IPS DF 6.9 (cell line): ENCODE measurements at places on chromosomes 11 and 22.

DNA sequence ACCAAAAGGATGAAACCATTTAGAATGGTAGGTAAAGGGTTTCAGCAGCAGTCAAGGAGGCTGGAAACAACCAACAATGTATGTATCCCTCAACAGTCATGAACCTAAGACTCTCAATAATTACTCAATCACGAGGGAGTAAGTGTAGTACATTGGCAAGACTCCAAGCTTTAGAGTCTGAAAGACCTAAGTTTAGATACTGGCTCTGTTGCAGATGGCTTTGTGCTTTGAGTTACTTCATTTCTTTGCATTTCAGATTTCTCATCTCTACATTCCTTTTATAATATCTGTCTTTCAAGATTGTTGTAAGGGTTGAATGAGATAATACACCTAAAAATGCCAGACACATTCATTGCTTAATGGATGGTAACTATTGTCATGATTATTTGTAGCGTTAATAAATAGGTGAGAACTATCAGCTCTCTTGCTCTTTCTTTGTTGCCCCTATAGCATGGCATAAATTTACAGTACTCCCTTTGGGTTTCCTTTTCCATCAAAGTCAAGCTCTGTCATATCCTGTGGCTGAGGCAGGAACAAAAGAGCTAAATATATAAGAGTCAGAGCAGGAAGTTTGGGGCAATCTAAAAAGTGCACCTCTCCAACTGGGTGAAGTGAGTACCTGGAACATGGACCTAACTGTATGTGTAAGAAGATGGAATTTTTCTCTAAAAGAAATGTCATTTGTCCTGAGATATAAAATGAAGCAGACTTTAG is 228.2 kb upstream of the ZC3H12C start:
- no peak for DNase-seq

- DNase-seq = no peak
Measured at GRCh38 chr22:38226853-38227649, 25.3 kb downstream of the MAFF start.

DNA sequence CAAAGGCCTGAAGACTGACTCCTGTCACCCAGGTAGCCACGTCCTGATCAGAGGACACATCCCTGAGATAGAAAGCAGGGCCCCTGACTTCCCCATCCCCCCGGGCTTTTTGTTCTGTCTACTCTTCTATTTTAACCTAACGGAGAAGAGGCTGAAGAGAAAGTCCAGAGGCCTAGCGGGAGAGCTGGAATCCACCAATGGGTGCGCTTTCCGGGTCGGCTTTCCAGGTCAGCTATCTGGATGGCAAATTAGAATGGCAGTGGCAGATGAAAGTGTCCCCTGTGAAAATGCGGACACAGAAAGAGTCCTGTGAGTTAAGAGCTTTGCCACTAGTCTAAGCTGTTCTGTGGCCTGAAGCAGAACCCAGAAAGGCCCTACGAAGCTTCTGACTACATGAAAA is 13.1 kb upstream of the SERPING1 start:
- DNase-seq = no peak

DNA sequence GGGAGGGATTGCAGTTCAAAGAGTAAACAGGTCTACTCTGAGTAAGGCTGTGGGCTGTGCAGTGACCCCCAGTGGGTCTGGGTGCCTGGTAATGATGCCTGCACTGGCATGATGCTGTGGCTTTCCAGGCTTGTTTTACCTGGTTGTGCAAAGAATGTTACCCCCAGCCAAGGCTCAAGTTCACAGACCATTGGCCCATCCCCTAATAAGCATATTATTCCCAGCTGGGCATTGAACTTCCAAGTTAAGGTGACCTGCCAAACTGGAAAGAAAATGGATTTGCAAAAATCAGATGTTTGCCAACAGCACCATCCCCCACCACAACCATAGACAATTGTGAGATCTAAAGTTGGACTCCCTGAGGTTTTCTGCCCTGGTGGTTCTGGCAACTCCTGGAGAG is 7.9 kb upstream of the EHF start:
- no peak for DNase-seq

GRCh38 chr11:14114786-14115185 is 152.3 kb downstream of the SPON1 start:
- no peak for DNase-seq

GRCh38 chr11:77147668-77148321 is 19.7 kb downstream of the MYO7A start:
- DNase-seq = no peak

GRCh38 chr11:59833602-59834001 is 11.7 kb downstream of the CBLIF start:
- no peak for DNase-seq

GRCh38 chr22:32258791-32259190 is 3.6 kb upstream of the SLC5A4 start:
- no peak for DNase-seq

GRCh38 chr11:17571431-17572358 is 24.6 kb downstream of the OTOG start:
- DNase-seq = no peak

- DNase-seq = no peak
Measured at GRCh38 chr11:34605481-34606325, 15.2 kb upstream of the EHF start.

GRCh38 chr11:8258784-8259183 is 4.9 kb downstream of the LMO1 start:
- DNase-seq = no peak
